ENCODE measurements at places on chromosomes 2 and 18. TPM values are rescaled to one million over a fixed set of nuclear protein-coding genes. Genes with fewer than 3 reads are reported as not detected.
A peak's percentile ranks its signal among the peaks of the same experiment; 100 is the strongest.

The TDRD15 gene
- 6.7 TPM for total RNA-seq

GRCh38 chr18:7370802-7371201, 139.9 kb downstream of the LRRC30 start:
- no peak for DNase-seq

- peak; percentile 50 for DNase-seq
These were observed 811 bp downstream of the ADD2 start for GRCh38 chr2:70767079-70767698.

DNA sequence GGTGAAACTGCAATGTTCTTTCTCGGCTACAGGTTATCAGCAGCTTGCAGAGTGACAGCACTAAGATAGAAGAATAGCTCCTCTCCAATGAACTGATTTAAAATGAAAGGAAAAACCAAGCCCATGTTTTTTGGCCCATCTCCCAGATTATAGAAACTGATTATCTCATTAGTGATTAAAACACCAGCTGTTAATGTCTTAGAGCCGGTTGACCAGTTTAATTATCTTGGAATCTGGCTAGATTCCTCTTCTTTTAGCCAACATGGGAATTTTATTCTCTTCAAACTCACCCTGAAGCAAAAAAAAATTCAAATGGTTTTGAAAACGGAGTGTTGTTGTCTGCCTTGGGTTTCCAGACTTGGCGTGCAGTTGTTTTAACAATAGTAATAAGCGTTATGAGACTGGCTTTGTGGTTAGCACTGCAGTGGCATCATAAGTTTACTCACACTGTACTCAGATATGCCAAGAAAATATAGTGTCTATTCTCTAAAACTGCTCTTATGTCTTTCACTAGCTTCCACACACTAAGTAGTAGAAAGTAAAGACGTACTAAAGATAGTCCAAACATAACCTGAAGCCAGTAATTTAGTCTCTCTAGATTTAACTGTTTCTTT, 665.3 kb downstream of the STK39 start:
- peak; percentile 2 for DNase-seq

- no peak for DNase-seq
These were observed 1225.8 kb downstream of the SUCLG1 start for GRCh38 chr2:83233326-83233725.

The C2orf81 gene
- 1.4 TPM for total RNA-seq

- peak; percentile 7 for DNase-seq
These were observed 18.7 kb downstream of the C1D start for GRCh38 chr2:68044099-68044498.

DNA sequence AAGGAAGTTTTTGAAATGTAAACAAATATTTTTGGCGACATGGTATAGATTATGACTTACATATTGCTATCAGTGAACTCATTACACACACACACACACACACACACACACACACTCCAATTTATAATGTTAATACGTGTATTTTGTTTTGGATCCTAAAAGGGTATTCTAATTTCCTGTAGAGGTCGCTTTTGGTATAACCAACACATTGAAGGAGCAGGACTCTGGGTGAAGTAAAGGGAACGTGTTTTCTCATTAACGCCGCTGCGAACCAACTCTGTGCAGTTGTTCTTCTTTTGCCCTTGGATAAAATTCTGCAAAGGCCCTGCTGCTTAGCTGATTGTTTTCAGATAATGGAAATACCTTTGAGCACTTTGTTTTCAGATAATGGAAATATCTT, 190.4 kb downstream of the PMAIP1 start:
- DNase-seq = peak; percentile 23

The HRH4 gene
- 0.06 TPM for total RNA-seq

GRCh38 chr18:45480219-45481015, 134.9 kb upstream of the SLC14A2 start:
- DNase-seq = no peak

- DNase-seq = peak; percentile 55
These were observed 14.5 kb downstream of the GPC1 start for GRCh38 chr2:240449764-240450531.

GRCh38 chr2:29405266-29405665, 290.1 kb downstream of the CLIP4 start:
- no peak for DNase-seq

The SERPINB3 gene
- total RNA-seq = not detected

The XPO1 gene
- total RNA-seq = 292 TPM

The PAX8 gene
- 0.57 TPM for total RNA-seq

DNA sequence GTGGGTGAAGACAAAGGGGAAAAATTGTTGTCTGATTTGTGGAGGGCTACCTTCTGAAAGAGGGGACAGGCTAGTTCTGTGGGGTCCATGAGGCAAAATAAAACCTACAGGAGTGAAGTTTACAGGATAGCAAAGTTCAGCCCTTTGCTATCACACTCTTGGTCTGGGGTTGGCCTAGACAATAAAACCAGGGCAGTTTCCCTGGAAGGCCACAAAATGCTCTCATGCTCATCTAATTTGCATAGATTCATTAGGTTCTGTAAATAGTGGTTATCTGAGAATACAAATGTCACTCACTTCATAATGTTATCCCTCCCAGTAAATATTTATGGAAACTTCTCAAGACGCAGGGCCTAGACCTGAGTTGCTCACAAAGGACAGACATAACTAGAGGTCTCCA, 63.6 kb downstream of the INSIG2 start:
- no peak for DNase-seq

DNA sequence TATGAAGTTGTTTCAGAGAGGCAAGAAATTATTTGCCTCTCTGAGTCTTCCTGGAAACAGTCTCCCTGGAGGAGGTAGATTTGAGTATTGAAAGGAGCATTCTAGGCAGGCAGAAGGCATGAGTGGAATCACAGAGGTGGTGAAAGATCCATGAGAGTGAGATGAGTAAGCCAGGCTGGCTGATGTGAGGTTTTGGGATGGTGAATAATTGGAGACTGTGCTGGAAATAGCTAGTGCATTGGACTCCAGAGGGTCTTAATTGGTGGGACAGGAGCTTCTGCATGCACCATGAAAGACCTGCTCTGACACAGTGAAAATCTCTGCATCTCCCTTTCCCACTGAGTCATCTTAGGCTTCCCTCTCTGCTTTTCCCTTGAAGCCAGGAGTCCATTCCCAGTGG, 46.3 kb downstream of the CDC42EP3 start:
- peak; percentile 89 for DNase-seq

DNA sequence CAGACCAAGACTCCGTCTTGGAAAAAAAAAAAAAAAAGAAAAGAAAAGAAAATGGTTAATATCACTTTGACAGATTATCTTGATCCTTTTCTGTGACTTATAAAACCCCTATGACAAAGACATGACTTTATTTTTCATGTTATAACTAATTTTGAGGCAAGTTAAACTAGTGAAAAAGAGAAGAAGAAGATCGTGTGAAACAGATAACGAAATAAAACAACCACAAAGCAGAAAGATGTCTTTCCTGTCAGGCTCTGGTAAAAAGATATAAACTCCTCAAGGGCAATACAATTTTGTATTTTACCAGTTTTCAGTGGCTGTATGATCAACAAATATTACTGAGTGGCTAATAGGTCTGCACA, 13.4 kb upstream of the RBMS1 start:
- no peak for DNase-seq

DNA sequence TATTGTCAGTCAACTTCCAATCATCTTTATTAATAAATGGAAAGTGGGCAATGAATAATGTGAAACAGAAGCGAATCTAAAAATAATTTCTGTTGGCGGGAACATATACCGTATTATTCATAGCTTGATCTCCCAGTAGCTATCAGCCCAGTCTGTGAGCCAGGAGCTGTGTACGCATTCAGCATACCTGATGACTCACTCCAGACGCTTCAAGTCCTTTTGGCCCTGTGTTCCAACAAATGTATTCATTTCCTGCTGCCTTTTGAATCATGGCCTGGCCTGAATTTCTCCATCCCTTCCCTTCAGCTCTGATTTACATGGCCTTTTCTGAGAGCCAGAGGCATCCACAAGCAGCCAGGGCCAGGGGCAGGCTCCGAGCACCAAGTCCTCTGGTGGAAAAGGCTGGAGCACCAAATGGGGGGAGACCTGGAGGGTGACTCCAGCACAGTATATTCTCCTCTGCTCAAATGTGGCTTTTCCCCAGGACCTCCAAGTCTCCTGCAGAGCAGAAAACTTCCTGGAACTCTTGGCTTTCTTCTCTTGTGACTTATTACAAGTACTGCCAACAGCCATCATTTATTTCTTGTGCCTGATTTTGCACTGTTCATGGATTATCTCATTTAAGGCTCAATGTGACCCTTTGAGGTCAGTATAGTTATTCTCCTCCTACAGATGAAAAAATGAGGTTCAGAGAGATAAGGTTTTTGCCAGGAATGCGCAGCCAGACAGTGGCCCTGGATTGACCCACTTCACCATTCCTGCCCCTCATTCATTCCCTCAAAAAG, 108.7 kb downstream of the EN1 start:
- DNase-seq = peak; percentile 92

GRCh38 chr2:53549497-53549896, 218.1 kb upstream of the CHAC2 start:
- no peak for DNase-seq

The POLR1A gene
- total RNA-seq = 31.0 TPM

The DQX1 gene
- total RNA-seq = 1.1 TPM

- DNase-seq = no peak
These were observed 14.4 kb upstream of the E2F6 start for GRCh38 chr2:11480406-11480805.

DNA sequence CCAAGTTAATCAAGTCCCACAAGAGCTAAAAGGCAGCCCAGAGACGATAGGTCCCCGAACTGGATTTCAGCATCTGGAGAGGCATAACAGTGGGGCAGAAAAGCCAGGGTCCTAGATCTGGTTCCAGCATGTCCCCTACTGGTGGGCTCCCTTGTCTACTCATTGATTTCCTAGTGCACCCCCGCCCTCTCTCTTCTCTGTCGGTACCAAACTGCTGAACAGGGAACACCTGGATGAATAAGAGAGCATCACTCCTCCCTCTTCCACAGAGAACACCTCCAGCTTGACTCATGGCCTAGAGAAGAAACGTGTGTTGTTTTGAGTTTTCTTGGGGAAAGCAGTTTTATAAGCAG, 101.3 kb downstream of the FOXI3 start:
- no peak for DNase-seq

DNA sequence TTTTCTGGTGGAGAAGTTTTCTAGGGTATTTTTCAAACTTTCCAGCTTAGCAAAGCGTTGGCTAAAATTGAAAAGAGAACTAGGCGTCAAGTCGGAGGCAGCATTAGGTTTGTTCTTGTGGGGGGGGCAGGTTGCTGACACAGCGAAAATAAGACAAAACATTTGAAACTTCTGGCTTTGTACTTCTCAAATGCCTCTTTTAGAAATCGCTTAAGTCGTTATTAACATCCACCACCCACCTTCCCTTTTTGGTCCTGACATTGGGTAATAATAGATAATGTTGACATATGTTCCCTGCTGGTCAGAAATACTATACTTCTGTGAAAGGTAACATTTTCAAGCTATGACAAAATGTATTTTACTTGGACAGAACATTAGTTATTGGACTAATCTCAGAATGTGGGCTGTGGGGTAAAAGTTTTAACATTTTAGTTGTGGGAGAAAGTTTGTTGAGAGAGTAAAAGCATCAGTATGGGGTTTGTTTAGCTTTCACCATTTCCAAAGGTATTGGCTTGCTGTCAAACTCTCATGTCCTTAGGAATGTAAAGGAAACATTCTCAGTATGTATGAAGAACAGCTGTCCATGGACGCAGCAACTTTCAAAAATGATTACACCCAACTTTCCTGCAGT, 88.1 kb upstream of the ZEB2 start:
- DNase-seq = no peak

GRCh38 chr2:44668336-44668735, 273.2 kb upstream of the SIX3 start:
- no peak for DNase-seq

DNA sequence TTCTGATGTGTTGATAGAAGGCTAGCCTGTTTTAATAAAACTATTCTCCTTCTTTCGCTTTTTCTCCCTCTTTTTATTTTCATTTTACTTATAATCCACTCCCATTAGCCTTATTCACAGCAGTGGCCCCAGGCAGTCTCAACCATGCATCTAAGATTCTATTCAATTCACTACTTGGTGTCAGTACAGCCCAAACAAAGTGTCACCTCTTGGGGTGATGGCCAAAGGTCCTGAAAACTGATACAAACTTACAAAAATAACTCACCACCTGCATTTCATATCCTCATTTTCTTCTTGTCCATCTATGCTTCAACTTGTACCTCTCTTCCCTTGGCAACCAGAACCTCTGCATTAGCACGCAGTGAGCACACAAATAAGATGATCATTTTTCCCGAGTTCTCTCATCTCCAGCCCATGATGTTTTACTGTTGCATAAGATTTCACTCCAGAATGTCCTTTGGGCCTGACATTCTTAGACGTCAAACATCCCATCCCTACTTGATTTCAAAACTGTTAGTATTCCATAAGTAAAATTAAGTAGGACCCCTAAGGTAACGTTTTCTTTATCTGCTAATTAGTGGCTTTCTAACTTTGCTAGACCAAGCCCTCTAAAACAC, 559.3 kb upstream of the TNP1 start:
- no peak for DNase-seq
